ENCODE measurements at places on chromosomes 7 and 10.

DNA sequence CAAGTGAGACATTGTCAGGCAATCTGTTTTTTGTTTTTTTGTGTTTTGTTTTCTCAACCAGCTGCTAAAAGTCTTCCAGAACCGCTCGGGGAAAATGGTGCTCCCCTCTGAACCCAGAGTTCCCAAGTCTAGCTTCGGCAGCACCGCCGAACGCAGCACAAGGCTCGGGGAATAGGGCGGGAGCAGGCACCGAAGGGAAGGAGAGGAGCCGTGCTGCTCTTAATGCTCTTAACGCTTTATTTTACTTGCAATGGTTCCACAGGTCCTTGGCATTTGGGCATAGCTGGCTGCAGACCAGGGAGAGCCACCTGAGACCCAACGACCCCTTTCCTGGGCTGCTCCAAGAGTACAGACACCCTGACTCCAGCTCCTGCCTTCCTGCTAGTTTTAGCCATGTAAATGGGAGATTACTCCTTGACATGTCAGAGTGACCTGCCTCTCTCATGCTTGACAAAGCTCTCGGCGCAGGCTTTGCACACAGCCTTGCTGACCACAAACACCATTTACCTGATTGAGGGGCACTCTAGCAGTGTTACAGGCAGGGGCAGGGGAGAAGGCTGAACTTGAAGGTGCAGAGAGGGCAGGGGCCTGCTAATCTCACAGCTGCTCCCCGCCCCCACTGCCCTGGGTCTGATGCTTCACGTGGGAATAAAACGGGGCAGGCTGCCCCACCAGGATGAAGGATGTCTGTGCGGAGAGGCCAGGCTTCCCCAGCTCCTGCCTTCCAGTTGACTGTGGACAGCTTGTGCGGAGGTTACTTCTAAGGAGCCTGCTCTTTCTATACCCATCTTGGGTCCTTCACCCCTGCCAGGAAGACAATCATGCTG, 58.6 kb upstream of the EFCAB10 start:
- DNase-seq: no peak

DNA sequence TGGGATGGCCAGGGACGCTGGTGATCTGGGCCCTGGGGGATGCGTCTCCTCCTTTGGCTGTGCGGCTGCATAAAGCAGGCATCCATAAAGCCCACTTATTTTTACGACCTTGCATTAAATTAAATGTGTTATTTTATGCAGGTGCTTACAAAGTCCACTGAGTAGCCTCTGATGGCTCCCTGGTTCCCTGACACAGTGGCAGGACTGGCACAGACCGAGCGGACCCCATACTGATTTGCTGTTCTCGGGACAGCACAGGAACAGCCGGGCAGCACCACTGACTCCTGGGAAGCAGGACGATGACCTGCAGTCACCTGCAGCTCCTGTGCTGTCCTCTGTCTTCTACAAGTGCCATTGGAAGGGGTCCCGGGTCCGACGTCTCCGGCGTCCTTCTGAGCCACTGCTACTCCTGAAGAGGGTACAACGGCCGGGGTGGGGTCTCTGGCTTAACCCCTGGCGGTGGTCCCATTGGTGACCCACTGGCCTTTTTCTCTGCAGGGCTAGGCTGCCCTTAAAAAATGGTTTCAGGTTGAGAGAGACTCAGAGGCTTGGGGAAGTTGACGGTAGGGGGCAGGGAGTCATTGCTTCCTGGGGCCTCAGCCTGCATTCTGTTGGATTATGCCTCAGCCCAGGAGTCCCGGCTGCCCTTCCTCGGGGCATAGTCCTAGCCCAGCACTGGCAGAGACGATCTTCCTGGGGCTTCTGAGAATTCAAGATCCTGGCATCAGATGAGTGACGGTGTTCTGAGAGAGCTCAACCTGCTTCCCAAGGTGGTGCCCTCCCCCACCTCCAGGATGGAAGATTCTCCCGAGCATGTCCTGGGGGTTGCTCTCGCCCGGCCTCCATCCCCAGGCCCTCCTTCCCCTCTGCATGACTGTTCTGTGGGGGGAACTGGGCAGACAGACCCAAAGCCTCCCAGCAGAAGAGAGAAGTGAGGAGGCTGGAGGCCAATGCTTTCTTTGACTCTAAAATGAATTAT, 330.1 kb downstream of the ADARB2 start:
- DNase-seq: no peak

- no peak for DNase-seq
Observed at GRCh38 chr7:132009778-132010177, 453.4 kb upstream of the PODXL start.

- no peak for DNase-seq
Observed at GRCh38 chr7:100572281-100572948, 1.3 kb downstream of the SAP25 start.

- no peak for DNase-seq
Observed at GRCh38 chr7:111159426-111159825, 68.5 kb downstream of the LRRN3 start.
